Stimulated activated CD4-positive, alpha-beta T cell treated with anti-CD3 and anti-CD28 coated beads, TNF-alpha, amount 100 ng/mL, for 4 hours (primary cell): ENCODE measurements at places on chromosomes 12 and 14.

DNA sequence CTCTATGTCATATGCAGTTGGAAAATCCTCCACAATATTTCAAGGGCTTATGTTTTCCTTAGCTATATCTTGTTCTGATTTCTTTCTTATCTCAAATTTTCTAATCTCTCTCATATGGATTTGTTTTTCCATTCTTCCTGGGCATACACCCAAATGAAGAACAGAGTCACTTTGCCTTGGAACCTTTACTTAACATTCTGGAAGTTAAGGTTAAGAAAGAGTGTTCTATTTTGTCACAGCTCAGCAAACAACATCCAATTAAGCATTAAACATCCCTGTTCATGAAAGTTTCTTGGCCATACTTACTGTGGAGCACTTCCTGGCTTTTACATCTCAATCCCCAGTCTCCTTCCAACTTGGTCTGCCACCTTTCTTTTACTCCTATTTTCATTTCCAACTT, 5.3 kb downstream of the NAV3 start:
- no peak for DNase-seq

DNA sequence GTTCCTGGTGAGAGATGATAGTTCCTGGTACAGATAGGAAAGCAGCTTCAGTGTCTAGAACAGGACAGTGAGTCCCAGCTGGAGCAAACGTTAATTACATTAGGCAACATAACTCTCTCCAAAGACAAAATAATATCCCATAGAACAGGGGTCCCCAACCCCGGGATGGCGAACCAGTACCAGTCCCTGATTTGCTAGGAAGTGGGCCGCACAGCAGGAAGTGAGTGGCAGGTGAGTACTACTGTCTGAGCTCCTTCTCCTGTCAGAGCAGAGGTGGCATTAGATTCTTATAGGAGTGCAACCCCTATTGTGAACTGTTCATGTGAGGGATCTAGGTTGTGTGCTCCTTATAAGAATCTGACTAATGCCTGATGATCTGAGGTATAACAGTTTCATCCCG, 204.1 kb downstream of the NELL2 start:
- no peak for DNase-seq

- DNase-seq, result no peak
These were observed 21.5 kb downstream of the SUDS3 start for GRCh38 chr12:118397708-118398440.

GRCh38 chr14:105356927-105357326, 41.4 kb upstream of the TEX22 start:
- no peak for DNase-seq

DNA sequence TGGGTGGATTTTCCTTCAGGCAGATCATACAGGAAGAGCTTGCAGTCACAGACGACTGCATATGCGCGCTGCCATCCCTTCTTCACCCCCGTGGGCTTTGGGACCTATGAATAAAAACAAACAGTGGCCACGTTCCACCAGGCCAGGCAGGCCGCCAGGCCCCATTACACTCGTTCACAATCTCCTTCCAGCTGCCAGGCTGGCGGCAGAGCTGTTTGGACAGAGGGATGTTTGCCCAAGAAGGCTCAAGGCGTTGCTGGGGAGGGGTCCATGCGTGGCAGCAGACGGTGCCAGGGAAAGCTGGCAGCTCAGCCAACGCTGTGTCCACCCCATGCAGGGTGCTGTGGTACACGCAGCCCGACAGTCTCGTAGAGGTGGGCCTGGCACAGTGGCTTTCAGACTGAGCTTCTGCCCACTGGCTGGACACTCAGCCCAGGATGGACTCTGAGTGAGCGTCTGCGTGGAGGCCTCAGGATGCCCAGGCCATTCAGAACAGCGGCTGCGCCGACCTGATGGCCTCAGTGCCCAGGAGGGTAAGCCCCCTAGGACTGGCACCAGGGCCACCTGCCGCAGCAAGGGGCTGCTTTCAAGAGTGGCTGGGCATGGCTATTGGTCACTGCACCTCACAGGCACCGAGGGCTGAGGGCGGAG, 27.5 kb downstream of the AMN start:
- DNase-seq, result no peak

- DNase-seq, result no peak
These were observed 41.2 kb downstream of the VEZT start for GRCh38 chr12:95258803-95259202.

- no peak for DNase-seq
These were observed 59.5 kb downstream of the ETNK1 start for GRCh38 chr12:22684140-22685118.

DNA sequence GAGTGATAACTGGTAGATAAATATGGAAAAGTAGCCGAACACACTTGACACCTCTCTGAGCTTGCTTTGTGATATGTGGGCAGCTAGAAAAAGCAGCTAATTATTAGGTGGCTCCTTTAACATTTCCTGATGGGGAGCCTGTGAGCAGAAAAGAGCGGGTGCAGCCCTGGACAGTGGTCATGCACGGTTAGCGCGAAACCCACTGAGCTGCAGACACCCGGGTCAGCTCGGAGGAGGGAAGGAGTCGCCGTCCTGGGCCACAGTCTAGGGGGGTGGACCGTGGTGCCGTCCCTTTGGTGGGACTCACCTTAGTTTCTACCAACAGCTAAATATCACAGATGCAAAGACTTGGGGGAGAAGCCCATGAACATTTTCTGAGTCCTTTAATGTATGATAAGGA, 6.6 kb downstream of the COA8 start:
- no peak for DNase-seq

DNA sequence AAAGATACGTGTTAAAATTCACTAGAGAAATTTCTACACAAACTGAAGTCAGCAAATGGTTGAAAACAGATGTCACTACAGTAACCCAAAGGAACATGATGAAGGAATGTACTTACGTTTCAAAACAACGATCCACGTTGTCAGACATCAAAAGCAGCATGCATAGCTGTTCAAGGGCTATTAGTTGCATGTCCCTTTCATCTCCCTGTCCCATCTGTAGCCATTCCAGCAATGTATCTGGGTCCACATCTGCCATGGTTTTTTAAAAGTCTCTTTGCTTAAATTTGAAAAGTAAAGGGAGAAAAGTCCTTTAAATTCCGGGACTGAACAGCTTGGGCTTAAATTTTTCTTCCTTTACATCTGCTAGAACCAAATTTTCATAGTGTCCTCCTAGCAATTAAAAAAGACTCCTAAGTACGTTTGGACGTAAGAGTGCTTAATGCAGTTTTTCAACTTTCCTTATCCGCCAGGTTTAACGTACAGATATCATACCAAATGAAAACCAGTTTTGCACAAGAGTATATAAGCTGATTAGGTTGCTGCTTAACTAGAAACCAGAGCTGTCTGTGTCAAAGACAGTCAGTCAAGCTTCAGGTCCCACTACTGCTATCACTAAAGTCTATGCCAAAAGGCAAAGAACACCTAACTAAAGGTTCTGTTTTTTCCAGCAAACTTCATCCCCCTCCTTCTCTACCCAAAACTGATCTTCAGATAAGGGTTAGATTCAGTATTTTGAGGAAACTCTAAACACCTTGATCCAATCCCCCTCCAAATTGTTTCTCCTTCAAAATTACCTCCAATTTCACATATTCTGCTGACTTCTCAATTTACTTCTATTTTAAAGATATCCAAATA, 1.7 kb downstream of the HECTD1 start:
- no peak for DNase-seq

DNA sequence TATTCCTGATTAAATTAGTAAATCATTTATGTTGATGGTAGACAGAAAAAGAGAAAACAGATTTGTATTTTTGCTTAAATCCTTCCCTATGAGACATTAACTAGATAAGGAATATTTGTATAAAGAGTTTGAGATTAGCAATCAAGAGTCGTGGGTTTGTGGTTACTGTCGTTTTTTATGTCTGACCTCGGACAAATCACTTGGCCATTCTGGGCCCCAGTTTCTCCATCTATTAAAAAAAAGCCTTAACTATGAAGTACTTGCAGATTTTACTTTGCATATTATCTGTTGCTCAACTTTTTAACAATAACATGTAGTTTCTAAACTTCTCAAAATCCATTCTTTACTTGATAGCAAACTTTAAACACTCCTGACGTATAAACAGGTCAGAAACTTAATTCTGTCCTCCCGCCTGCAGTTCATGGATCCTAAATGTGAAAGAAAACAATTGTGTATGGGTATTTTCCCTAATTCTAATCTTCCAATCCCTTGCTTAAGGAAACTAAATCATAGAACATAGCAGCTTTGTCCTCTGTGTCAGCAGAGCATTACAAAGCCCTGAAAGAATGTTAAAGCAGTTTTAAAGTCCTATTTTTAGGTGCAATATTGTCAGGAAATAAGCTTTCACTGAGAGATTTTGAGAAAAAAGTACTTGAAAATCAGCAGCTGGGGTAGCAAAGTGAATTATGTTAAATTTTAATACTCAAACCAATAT, 118.2 kb downstream of the GPR135 start:
- no peak for DNase-seq

DNA sequence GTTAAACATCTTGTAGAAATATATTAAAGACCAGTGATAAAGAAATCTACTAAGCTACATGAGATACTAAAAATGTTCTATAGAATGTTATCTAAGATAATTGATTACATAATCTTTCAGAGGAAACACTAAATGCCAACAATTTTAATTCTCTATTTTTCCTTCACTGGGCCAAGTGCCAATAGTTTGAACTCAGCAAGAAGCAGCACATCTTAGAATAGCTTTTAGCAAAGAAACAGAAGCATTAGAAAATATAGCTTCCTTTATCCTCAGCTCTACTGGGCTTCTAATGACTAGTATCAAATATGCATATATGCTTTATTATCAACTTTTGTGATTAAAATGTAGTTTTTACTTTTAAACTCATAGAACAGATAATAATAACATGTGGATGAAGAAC, 461.4 kb upstream of the USP15 start:
- no peak for DNase-seq

GRCh38 chr12:66397574-66398290, 95.4 kb downstream of the HELB start:
- no peak for DNase-seq

DNA sequence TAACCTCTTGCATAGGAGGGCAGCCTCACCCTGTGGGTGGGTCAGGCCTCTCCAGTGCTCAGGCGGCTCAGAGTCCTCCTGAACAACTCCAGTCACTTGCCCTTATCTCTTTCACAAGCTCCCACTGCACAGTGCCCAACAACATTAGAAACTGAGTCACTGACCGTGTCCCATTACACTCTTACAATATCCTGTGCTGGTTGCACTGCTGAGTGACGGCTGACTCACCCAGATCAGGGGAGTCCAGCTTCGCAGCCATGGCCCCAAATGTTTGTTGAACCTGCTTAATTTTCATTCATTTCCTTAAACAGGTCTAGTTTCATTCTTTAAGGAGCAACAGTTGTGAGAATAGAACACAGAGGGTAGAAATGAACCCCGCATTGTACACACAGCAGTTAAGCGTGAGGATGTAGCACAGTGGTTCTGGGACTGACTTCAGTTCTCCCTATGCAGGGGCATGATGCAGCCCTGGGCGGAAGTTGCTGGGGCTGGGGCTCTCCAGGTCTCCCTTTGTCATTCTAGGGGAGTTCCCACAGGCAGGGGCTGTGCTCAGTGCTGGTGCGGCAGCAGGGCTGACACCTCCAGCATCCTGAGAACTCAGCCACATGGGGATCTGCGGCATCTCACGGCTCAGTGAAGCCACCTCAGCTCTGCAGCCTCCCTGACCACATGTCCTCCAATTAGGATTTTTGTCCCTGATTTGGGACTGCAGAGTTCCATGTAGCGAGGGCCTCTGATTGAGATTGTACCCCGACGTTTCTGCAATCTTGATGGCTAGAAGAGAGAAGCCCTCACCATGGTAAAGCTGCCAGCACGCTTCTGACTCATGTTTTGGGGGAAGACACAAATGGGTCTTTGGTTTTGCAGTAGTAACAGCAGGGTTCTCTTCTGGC, 16.1 kb downstream of the GPR68 start:
- peak; percentile 66 for DNase-seq

DNA sequence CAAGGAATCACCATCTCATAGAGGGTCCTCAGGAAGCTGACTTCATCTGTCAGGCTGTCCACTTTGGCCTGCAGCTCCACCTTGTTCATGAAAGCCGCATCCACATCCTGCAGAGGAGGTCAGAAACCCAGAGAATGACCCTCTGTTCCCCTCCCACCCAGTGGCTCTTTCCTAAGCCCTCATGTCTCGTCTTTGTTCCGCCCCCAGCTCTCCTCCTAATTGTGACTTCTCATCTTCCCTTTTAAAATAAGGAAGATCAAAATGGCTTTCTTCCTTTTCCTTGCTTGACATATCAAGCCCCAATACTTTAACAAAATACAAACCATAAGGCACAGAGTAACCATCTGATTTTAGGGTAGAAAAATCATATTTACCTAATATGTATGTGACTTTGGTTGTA, 4.4 kb downstream of the KRT76 start:
- no peak for DNase-seq

GRCh38 chr14:93299866-93300265, 33.0 kb downstream of the BTBD7 start:
- DNase-seq, result no peak

DNA sequence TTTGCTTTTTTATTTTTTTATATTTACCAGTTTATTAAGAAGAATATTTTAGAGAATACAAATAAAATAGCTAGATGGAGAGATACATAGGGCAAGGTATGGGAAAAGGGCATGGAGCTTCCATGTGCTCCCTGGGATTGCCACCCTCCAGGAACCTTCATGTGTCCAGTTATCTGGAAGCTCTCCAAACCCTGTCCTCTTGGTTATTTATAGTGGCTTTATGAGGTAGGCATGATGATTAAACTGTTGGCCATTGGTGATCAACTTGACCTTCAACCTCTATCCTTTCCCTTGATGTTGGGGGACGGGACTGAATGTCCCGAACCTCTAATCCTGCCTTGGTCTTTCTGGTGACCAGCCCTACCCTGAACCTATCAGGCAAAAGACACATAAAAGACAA, 156.3 kb downstream of the CCDC91 start:
- no peak for DNase-seq

DNA sequence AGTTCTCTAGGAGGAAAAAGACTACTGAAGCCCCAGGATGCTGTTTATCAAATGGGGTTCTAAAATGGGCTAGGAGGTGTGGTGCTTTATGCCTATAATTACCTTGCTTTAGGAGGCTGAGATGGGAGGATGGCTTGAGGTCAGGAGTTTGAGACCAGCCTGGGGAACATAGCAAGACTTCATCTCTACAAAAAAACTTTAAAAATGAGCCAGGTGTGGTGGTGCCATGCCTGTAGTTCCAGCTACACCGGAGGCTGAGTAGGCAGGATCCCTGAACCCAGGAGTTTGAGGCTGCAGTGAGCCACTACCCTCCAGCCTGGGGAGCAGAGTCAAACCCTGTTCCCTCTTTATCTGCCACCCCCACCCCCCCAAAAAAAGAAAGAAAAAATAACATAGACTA, 23.3 kb upstream of the SLC2A3 start:
- no peak for DNase-seq

GRCh38 chr12:124658806-124659402, 91.5 kb upstream of the NCOR2 start:
- no peak for DNase-seq

DNA sequence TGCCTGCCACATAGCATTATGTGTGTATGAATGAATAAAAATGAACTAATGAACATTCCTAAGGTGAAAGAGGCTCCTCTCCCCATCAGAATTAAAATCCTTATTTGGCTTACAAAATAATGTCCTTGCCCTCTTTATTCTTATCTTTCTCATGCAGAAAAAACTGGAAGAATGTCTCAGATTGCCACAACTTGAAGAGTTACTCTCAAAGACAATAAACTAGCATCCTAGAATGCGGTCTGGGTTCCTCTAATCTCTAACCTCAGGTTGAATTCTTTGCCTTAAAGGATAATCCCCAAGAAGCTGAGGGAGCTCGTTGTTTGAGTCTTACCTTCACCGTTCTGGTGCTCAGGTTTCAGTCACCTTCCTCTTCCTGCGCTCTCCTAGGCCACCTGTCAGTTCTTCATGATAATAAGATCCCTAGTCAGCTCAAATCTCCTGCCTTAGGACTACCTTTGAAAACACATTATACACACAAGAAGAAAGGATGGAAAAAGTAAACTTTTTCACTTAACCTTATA, 147.1 kb downstream of the PHLDA1 start:
- no peak for DNase-seq
